Osteoblast (primary cell): ENCODE measurements at places on chromosomes 13 and 19. TPM values are rescaled to one million over a fixed set of nuclear protein-coding genes. Genes with fewer than 3 reads are reported as not detected.

DNA sequence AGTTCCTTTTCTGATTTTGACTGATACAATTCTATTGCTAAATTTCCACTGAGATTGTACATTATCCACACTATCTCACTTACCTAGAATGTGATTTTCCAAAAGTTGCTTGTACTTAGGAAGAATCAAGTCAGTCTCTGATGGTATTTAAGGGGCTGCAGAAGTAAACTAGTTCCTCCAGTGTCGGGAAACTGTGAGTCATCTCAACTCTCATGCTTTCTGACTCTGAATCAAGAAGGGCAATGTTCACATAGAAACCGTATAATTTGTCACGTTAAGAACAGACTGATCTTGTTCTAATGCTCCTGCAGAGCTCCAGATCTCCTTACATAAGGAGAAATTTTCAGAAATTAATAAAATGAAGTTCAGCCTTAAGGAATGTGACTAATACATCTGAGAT, 369.3 kb downstream of the KLF5 start:
- H3K27me3 ChIP-seq: no peaks in the 10 kb centered on the region
- no peak overlapping the region for H3K4me3 ChIP-seq
- no peak overlapping the region for H3K27ac ChIP-seq
- H3K4me1 ChIP-seq: peaks cover 5% of the 10 kb centered on the region
- no peak for DNase-seq

SULT2A1 gene
- total RNA-seq: not detected in 2 replicates

- H3K27me3 ChIP-seq: no peaks in the 10 kb centered on the region
- peak overlapping the region; percentile 80 for H3K27ac ChIP-seq
- H3K4me1 ChIP-seq: peaks cover 54% of the 10 kb centered on the region
- peak; percentile 57 for DNase-seq
Observed at GRCh38 chr13:23505007-23505406, 65.2 kb upstream of the TNFRSF19 start.

DNA sequence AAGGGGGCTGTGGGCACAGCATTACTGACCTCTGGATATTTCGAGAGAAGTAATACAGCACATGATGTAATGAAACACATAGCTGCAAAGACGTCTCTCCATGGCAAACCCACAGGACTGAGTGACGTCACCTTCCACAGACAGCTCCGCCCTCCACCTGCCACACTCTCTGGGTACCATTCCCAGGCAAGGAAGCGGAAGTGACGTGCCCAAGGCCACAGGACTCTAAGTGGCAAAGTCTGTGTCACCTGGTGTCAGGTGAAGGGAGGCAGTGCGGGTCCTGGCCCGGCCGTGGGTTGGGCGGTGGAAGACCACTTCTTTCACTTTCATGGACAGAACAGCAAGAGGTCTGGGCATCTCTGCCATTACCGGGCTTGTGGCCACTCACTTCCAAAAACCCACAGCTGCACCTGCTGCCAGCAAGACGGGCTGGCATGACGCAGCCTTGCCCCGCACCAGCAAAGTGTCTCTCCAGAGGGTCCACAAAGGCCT, 6.8 kb upstream of the ADPRHL1 start:
- DNase-seq: no peak
- no peak overlapping the region for H3K4me3 ChIP-seq
- H3K36me3 ChIP-seq: peaks cover 41% of the 10 kb centered on the region
- no peaks in the 10 kb centered on the region for H3K27me3 ChIP-seq
- H3K27ac ChIP-seq: no peak overlapping the region

- DNase-seq: peak; percentile 99
- H3K36me3 ChIP-seq: peaks cover 8% of the 10 kb centered on the region
- no peaks in the 10 kb centered on the region for H3K27me3 ChIP-seq
- H3K4me1 ChIP-seq: peaks cover 18% of the 10 kb centered on the region
- H3K4me3 ChIP-seq: peak within 1 kb of the TSS; percentile 83
Observed at GRCh38 chr19:1248139-1248785, at the start of gene MIDN. MIDN (plus strand) TSS chr19:1248583; CDS start chr19:1250297, 1,714 bp downstream.

- H3K36me3 ChIP-seq: no peaks in the 10 kb centered on the region
- H3K4me1 ChIP-seq: peaks cover 4% of the 10 kb centered on the region
- no peaks in the 10 kb centered on the region for H3K27me3 ChIP-seq
- no peak overlapping the region for H3K4me3 ChIP-seq
Observed at GRCh38 chr13:50140153-50140552, 124.9 kb downstream of the KCNRG start.

- H3K36me3 ChIP-seq: no peaks in the 10 kb centered on the region
- no peaks in the 10 kb centered on the region for H3K27me3 ChIP-seq
- DNase-seq: no peak
- no peak overlapping the region for H3K27ac ChIP-seq
Observed at GRCh38 chr13:50598338-50598737, 245.2 kb downstream of the DLEU7 start.

PALM3 gene
- total RNA-seq: not detected in 2 replicates

GRCh38 chr19:42409477-42409876, 17.7 kb downstream of the LIPE start:
- no peak overlapping the region for H3K4me3 ChIP-seq
- no peaks in the 10 kb centered on the region for H3K27me3 ChIP-seq
- H3K4me1 ChIP-seq: no peaks in the 10 kb centered on the region
- no peaks in the 10 kb centered on the region for H3K36me3 ChIP-seq

MYO9B gene
- total RNA-seq: 86.9 and 96.6 TPM in 2 replicates

- no peaks in the 10 kb centered on the region for H3K36me3 ChIP-seq
- H3K4me1 ChIP-seq: peaks cover 5% of the 10 kb centered on the region
- DNase-seq: peak; percentile 98
- peaks cover 58% of the 10 kb centered on the region for H3K27me3 ChIP-seq
- no peak within 1 kb of the TSS for H3K4me3 ChIP-seq
- H3K27ac ChIP-seq: no peak within 1 kb of the TSS
Observed at GRCh38 chr19:1000095-1000494, at the start of gene GRIN3B. GRIN3B (plus strand) TSS chr19:1000419; CDS start chr19:1000438, 19 bp downstream.

- no peak overlapping the region for H3K4me3 ChIP-seq
- no peak for DNase-seq
- no peaks in the 10 kb centered on the region for H3K27me3 ChIP-seq
- H3K4me1 ChIP-seq: no peaks in the 10 kb centered on the region
- H3K27ac ChIP-seq: no peak overlapping the region
- peaks cover 64% of the 10 kb centered on the region for H3K36me3 ChIP-seq
Observed at GRCh38 chr19:57992841-57993240, 9.8 kb downstream of the ZNF606 start.

ZNF611 gene
- 10.5 and 15.3 TPM in 2 replicates for total RNA-seq

TMPRSS9 gene
- total RNA-seq: 0.29 and 1.1 TPM in 2 replicates
